CD4-positive, alpha-beta T cell treated with Interleukin-2 at 100 ng/mL for 4 hours (primary cell): ENCODE measurements at places on chromosomes 4 and X.

DNA sequence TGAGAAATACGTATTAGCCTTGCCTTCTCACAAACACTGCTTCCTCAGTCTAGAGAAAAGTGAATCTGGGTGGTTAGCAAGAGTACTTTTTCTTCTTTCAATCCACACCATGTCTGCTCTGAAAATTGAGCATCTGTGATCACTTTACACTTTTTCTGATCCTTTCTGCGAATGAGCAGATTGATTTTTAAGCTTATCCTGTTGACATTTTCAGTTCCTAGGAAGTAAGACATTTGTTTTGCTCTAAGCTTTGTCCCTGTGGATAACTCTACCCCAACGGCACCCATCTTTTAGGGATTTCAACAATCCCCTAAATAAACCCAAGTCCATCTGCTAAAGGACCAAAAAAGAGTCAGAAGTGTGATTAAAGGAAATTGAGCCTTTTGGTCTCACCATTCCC is 487.5 kb downstream of the IQCM start:
- DNase-seq: no peak

DNA sequence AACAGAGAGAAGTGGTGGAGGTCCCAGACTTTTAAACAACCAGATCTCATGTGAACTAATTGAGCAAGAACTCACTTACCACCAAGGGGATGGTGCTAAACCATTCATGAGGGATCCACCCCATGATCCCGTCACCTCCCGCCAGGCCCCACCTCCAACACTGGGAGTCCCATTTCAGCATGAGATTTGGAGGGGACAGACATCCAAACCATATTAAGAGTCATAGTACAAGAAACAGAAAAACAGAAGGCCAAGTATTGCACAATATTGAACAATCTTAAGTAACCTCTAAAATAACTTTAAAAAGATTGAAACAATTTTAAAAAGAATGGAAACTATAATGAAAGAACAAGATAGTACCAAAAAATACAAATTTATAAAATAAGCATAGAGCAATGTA is 110.0 kb downstream of the CBR4 start:
- DNase-seq: no peak

DNA sequence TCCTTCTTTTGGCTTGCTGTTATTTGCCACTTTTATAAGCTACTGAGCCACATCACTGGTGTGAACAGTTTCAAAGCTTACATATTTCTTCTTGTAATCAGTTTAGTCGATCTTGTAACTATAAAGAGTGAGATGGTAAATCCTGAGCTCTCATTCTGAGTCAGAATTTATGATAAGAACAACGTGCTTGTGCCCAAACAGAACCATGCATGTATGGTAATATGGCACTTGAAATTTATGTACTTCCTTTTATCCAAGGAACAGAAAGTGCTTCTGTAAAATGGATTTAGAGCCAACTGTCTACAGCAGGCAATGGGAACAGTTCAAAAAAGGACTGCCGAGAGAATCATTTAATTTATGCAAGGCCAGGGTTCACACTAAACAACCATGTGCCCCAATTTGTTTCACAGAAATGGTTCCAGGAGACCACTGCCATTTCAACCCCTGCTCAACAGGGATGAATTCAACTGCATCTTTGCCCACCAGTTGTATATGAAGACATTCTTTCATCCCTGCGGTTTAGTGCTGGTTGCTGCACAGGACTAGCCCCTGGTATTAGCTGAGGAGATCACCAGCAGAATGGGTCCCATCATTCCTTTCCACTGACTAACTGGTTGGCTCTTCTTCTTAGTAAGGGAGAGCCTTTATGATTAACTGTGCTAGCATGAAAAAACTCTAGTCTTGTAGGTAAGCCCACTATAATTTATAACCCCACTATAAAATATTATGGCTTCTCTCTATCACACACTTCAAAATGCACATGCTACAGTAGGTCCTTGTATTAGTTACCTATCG is 162.9 kb upstream of the PGRMC2 start:
- DNase-seq: no peak

DNA sequence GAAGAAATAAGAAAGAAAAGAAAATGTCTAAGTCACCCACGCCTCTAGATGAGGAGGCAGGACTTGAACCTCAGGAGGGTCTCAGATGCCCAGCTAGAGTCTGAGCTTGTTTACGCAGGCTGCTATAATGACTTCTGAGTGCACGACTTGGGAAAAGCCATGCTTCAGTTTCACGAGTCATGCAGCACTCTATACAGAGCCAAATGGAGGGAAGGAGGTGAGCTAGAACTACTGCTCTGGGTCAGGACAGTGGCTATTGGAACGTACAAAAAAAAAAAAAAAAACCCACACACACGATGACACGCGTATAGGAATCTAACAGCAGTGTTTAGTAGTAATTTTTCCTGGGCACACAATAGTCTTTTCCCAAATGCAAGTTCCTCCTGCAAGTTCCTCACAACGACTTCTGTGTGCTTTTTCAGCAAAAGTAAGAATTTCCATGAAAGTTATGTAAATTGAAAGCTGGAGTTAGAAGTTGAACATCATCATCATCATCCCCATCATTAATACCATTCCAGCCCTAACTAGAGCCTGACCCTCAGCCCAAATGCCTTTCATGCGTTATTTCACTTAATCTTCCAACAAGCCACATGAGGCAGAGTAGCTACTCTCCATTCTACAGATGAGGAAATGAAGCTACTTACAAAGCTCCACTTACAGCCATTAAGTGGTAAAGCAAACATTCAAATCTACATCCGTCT is 36.6 kb downstream of the IRF2 start:
- DNase-seq: no peak

GRCh38 chr4:73309211-73309610 is 50.6 kb upstream of the ANKRD17 start:
- no peak for DNase-seq

- no peak for DNase-seq
Measured at GRCh38 chr4:158090323-158090722, 82.5 kb downstream of the GASK1B start.

DNA sequence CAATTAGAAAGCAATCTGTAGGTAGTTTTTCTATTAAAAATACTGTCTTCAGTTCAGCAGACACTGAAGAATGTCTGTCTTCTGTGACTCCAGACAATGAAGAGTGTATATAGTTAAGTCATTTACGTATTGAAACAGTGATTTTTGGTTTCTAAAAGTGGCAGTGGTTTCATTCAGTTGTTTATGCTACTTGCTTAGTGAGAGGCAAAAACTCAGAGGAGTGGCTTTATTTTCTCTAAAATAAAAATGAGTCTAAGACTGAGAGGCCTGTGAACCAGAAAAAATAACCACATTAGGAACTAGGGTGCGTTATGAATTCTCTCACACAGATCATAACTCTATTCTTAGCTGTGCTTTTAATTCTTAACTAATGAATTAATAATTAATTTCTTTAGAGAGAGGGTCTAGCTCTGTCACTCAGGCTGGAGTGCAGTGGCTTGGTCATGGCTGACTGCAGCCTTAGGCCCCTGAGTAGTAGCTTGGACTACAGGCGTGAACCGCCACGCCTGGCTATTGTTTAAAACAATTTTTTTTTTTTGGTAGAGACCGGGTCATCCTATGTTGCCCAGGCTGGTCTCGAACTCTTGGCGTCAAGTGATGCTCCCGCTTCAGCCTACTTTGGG is 31.4 kb downstream of the FREM3 start:
- DNase-seq: no peak

DNA sequence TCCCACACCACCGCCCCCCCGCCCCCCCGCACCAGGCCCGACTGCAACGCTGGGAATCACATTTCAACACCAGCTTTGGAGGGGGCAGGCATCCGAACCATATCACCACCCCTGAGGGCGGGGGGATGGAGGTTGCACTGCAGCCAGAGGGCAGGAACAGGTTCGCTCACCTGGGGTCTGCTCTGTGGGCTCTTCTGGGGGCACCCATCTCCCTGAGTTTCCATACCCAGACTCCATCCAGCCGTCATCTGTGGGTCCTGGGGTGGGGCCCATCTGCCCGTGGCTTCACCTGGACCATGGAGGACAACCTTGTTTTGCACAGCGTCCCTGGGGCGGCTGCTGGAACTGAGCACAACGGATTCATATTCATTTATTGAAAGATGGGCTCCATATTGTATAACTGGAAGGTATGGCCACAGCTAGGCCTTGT is 6.9 kb downstream of the PSAPL1 start:
- DNase-seq: no peak

GRCh38 chrX:88584283-88584682 is 162.7 kb upstream of the CPXCR1 start:
- DNase-seq: no peak

DNA sequence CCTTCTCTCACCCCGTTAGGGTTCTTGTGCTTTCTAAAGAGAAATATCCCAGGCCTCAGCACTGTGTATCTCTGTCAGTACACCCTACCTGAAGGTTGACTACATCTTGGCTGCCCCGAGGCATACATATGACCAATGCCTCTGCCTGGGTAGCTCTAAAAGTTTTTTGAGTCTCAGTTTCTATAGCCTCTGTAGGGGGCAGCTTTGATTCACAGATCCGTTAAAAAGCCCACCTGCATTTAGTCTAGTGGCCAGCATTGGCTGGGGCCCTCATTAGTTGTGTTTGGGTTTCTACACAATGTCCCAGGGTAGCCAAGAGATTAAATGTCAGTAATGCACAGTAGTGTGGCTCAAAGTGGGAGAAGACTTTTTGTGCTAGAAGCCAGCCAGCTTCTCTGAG is 151.1 kb downstream of the CFAP299 start:
- DNase-seq: no peak

DNA sequence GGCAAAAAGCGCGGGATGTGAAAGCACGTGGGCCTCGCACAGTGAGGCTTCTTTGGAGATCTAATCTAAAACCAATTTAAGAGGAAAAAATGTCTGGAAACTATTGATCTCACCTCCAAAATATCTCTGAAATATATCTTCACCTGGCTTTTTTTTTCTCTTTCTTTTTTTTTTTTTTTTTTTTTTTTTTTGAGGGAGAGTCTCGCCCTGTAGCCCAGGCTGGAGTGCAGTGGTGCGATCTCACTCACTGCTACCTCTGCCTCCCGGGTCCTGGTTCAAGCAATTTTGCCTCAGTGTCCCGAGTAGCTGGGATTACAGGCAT is 383 bp upstream of the ZMAT1 start:
- no peak for DNase-seq

DNA sequence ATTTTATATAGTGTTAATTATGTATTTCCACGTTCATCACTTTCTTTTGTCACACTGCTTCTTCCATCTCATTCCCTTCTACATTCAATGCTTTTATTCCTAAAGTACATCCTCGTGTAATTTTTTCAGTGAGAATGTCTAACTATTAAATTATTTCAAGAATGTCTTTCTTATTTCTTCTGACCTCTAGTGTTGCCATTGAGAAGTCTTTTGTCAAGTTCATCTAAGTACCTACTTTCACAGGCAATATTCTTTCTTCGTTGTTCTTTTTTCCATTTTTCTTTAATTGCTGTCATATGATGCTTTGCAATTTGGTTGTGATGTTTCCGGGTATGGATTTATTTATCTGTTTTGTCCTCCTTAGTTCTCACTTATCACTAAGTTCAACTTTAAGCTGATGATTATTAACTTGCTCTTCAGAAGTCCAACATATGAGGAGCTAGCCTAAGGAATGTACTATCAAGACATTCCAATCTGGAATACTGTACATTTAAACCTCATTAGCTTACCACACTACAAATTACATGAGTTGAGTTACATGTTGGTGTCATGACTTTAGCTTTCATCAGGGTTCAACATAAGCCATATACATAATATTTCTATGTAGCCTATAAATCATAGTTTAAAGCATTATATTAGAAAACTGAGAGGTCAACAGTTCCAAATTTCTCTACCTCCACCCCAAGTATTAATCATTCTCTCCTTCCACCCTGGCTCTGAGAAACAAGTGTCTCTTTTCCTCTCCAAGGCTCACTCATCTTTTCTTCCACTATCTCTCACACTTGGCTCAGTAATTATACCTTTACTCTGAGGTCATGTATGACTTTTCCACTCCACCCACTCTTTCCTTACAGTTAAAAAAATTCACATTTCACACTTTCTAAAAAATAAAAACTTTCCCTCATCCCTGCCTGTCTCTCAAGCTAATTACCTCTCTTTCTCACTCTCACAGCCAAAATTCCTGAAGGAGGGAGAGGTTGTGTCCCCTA is 81.5 kb downstream of the COX18 start:
- no peak for DNase-seq

GRCh38 chr4:7691982-7692381 is 247.7 kb downstream of the AFAP1 start:
- DNase-seq: no peak

- no peak for DNase-seq
Measured at GRCh38 chr4:188778905-188779304, 639.7 kb downstream of the TRIML1 start.

DNA sequence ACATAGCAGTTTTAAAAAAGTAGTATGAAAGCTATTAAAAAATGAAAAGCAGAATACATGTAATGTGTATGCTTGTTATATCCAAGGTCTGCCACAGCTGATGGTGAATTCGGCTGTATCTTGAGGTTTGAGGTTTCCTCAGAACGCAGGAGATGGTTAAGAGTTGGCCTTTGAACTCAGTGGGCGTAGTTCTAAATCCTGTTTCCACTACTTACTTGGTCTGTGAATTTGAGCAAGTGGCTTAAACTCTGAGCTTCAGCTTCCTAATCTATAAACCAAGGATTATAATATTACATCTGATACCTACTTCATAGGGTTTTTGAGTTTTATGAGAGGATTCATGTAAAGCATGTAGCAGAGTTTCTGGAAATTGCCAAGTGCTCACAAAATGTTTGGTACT is 125.2 kb downstream of the STIM2 start:
- DNase-seq: peak; percentile 55

DNA sequence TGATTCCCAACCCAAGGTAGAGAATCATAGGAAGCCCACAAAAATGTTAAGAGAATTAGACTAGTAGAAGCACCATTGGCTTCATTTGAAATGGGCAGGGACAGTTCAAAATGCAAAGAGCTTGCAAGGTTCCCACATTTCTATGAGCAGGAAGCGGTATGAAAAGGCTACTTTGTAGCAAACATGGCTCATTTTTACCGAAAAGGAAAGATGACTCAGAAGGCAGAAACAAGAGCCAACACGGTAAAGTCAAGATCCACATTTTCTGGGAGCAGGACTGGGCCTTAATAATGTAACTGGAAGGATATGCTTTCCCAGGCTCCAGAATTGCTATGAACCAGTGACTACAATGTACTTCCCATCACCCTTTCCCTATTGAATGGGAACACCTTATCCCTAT is 89.5 kb downstream of the GLRA3 start:
- no peak for DNase-seq

- no peak for DNase-seq
Measured at GRCh38 chr4:25283948-25284347, 28.6 kb upstream of the ZCCHC4 start.

- peak; percentile 47 for DNase-seq
Measured at GRCh38 chr4:158850800-158851644, 82.2 kb downstream of the FNIP2 start.

DNA sequence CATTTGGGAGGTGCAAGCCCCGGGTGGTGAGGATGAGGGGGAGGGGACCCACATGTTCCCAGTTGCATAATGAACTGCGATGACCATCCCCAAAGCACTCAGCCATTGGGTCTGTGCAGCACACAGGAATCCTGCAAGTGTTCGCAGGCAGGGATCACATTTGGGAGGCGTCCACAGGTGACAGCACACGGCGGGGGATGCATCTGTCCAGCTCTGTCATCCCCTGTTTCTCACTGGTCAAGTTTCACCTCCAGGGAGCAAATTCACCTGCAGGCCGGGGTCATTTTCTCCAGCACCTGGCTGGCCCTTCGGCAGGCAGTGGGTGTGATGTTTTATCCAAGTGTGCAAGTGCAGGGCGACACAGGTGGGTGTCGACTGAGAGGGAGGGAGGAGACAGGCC is 33.3 kb upstream of the SORCS2 start:
- DNase-seq: no peak
